D721Med (cell line): ENCODE measurements at places on chromosomes 3 and 15.

DNA sequence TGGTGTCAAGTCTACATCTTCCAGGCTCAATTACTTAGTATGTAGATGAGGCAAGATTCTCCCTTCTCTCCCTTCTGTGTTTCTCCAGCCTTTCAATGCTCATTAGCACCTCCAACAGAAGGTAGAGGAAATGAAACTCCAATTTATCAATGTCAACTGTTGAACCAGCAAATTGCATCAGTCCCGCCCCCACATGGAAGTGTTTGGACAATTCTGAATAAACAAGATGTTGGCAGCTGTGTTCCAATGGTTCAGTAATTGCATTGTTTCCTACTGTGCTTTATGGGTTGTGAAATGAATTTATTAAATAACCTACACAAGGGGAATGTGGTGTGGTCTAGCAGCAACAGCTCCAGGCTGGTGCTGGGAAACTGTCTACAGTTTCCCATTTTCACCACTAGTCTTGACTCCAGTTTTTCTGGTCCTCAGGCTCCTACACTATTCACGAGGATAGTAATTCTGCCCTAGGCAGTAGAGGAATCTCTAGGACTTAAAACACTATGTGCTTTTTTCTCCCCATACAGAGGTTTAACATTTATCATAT is 91.9 kb downstream of the MB21D2 start:
- no peak for DNase-seq

DNA sequence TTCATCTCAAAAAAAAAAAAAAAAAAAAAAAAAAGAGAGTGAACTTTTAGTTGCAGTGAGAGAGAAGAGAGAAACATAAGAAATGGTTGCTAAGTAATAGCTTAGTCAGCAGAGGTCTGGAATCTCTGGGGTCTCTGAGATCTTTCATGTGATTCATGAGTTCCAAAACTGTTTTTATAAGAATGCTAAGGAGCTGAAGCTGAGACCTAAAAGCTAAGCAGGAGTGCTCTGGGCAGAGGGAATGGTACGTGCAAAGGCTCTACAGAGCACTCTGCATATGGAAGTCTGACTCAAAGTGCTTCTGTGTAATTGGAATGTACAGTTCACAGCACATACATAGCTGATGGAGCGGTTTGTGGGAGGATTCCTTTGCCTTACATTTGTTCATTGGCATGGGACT is 66.3 kb upstream of the LRIG1 start:
- DNase-seq: no peak

DNA sequence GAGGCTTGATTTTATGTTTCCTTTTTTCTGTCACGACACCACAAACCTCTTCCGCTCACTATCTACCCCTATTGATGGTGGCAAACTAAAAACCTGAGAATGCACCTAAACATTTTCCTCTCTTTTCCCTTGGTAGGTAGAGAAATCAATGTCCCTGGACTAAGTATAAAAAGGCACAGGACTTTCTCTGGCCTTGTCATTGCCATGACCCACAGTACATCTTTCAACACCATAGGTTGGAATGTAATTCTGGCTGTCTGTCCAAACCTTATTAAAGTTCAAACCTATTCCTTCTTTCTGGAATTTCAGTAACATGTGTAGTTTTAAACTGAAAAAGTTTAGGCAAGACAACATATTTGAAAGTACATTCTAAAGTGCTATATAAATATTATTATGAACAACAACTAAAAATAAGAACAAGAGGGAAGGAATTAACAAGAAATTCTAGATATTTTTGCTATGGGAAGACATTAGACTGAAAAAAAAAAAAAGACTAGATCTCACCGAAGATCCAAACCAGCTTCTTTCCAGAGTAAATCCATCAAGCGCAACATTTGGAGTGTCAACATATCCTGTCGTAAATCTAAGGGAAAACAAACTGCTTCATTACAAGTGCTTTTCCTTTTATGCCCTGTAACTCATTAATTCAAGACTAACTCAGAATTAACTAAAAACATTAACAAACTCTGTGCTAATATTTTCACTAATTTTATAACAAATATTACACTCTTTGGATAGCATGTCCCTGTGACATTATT is 73.1 kb downstream of the FAIM start:
- no peak for DNase-seq

- no peak for DNase-seq
These were observed 42.1 kb downstream of the IGF1R start for GRCh38 chr15:98690272-98690950.

DNA sequence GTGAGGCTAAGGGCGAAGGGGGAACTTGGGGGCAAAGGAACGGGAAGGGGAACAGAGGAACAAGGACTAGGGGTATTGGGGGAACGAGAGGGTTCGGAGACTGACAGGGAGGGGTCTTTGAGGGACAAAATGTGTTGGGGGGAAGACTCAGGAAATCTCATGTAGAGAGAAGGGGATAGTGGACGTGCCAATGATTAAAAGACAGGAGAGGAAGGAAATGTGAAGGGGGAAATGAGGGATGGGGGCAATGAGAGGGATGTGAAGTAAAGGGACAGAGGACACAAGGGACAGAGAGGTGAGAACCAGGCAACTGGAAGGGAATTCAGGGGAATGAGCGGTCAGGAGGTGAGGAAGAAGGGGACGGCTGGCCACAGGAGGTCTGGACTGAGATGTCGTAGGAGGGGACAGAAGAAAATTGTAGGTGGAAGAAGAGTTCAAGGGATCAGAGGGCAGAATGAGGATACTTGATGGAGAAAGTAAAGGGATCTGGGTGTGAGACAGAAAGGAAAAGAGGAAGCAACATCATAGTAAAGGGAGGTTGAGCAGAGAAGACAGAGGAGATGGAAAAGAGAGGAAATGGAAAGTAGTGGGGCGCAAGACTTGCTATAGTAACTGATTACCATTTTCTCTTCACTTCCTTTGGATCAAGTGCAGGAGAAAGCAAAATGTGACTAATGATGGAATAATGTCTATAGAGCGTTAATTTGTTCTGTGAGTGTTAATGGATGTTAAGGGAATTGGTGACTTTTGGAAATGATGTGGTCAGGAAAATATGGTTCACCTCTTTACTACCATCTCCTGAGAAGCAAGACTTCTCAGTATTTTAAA is 749 bp downstream of the RAB8B start:
- DNase-seq: no peak

- DNase-seq: no peak
These were observed 15.7 kb upstream of the FSIP1 start for GRCh38 chr15:39798382-39798781.

DNA sequence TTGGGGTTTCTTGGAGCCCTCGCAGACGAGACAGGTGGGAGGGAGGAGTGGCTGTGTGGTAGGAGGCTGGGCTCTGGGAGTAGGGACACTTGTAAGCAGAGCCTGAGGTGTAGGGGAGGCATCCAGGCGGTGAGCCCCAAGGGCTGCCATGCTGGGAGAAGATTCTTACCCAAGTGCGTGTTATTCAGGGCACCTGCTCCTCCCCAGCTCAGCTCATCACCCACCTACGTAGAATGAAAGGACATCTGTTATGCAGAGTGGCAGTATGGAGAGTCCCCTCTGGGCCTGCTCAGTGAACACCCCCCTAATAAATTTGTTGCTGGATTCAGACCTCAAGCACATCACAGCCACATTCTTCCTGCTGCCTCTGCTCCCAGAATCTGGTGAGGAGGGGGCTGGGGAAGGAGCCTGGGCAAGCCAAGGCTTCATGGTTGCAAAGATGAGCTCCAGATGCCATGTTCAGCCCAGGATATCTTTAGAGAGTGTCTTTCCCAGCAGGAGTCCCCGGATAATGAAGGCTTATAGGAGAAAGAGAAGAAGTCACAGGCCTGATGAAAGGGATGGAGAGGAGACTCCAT is 261.8 kb downstream of the EPHB1 start:
- DNase-seq: no peak

GRCh38 chr3:126955004-126955790 is 27.7 kb upstream of the PLXNA1 start:
- DNase-seq: no peak

GRCh38 chr3:64344721-64345207 is 119.5 kb upstream of the PRICKLE2 start:
- DNase-seq: no peak

DNA sequence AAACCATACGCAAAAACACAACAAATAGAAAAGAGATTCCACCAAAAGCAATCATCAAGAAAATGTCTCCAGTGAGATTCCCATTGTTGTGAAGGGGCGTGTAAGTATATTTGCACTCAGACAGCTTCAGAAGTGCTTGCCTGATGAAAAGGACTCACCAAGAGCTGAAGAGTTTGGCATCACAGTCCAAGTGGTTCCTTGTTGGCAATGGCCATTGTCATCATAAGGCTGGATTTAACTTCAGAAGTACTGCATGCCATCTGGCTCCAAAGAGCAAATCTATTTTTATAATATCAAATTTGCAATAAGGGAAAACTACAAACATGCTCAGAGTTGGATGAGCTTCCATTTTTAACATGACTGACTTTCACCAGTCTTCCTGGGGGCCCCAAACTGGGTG is 505.3 kb upstream of the NR2F2 start:
- DNase-seq: no peak
